Lung microvascular endothelial cell (primary cell): ENCODE measurements at places on chromosomes 1 and 21. TPM values are rescaled to one million over a fixed set of nuclear protein-coding genes. Genes with fewer than 3 reads are reported as not detected.

FALEC gene
- total RNA-seq = not detected in 2 replicates

CHIA gene
- not detected in 2 replicates for total RNA-seq

KCNJ9 gene
- total RNA-seq = not detected in 2 replicates

HPDL gene
- 0.60 and 1.3 TPM in 2 replicates for total RNA-seq

CHRM3 gene
- under 0.01 and 0.20 TPM in 2 replicates for total RNA-seq

FABP3 gene
- 0.20 and 0.87 TPM in 2 replicates for total RNA-seq

GNAT2 gene
- total RNA-seq = under 0.01 and 0.22 TPM in 2 replicates

C1QB gene
- total RNA-seq = not detected in 2 replicates

DLGAP3 gene
- under 0.01 TPM in 1 of 2 replicates, not detected in the other for total RNA-seq

VASH2 gene
- total RNA-seq = under 0.01 TPM in 2 replicates

TNFRSF1B gene
- total RNA-seq = 3.8 and 8.7 TPM in 2 replicates

GUCA2A gene
- total RNA-seq = not detected in 2 replicates

TMCC2 gene
- total RNA-seq = 0.40 and 0.44 TPM in 2 replicates

ATP5PB gene
- total RNA-seq = 123 and 150 TPM in 2 replicates

CFAP141 gene
- total RNA-seq = not detected in 2 replicates

C1orf185 gene
- total RNA-seq = not detected in 2 replicates

DENND2D gene
- total RNA-seq = 0.65 and 1.4 TPM in 2 replicates

LRRIQ3 gene
- total RNA-seq = under 0.01 and 0.22 TPM in 2 replicates

VAMP4 gene
- 3.9 and 5.4 TPM in 2 replicates for total RNA-seq

CD52 gene
- not detected in 2 replicates for total RNA-seq

PIGM gene
- total RNA-seq = 2.2 and 3.4 TPM in 2 replicates

INAVA gene
- total RNA-seq = under 0.01 TPM in 1 of 2 replicates, not detected in the other

AJAP1 gene
- total RNA-seq = not detected in 2 replicates

HIVEP3 gene
- total RNA-seq = 0.87 and 1.8 TPM in 2 replicates

SH3D21 gene
- 0.44 and 0.99 TPM in 2 replicates for total RNA-seq

GNG4 gene
- under 0.01 and 0.22 TPM in 2 replicates for total RNA-seq

TPRG1L gene
- total RNA-seq = 26.2 and 28.6 TPM in 2 replicates

CR1L gene
- not detected in 2 replicates for total RNA-seq

GJB5 gene
- not detected in 2 replicates for total RNA-seq

C1orf21 gene
- total RNA-seq = 2.8 and 12.7 TPM in 2 replicates

ZNF695 gene
- 0.99 and 1.7 TPM in 2 replicates for total RNA-seq

TFF2 gene
- total RNA-seq = not detected in 2 replicates

SLC30A1 gene
- total RNA-seq = 17.4 and 31.9 TPM in 2 replicates

KLHL21 gene
- 12.4 and 18.3 TPM in 2 replicates for total RNA-seq

ADAMTS5 gene
- under 0.01 TPM in 2 replicates for total RNA-seq

NFYC gene
- 11.3 and 14.5 TPM in 2 replicates for total RNA-seq

SNX7 gene
- 21.2 and 32.9 TPM in 2 replicates for total RNA-seq

SDF4 gene
- total RNA-seq = 59.3 and 93.5 TPM in 2 replicates

ZNF683 gene
- not detected in 2 replicates for total RNA-seq

LAMC2 gene
- total RNA-seq = 1.1 and 3.0 TPM in 2 replicates

BRDT gene
- not detected in 2 replicates for total RNA-seq

TEDDM1 gene
- not detected in 2 replicates for total RNA-seq

OR2T33 gene
- total RNA-seq = not detected in 2 replicates

RHBDL2 gene
- total RNA-seq = not detected in 2 replicates

AK5 gene
- total RNA-seq = 20.9 and 21.2 TPM in 2 replicates
